Activated T-helper 17 cell treated with anti-CD3 and anti-CD28 coated beads, Interleukin-2, amount 50 U/mL, for 72 hours (primary cell): ENCODE measurements at places on chromosomes 12 and 14. TPM values are rescaled to one million over a fixed set of nuclear protein-coding genes. Genes with fewer than 3 reads are reported as not detected.

DNA sequence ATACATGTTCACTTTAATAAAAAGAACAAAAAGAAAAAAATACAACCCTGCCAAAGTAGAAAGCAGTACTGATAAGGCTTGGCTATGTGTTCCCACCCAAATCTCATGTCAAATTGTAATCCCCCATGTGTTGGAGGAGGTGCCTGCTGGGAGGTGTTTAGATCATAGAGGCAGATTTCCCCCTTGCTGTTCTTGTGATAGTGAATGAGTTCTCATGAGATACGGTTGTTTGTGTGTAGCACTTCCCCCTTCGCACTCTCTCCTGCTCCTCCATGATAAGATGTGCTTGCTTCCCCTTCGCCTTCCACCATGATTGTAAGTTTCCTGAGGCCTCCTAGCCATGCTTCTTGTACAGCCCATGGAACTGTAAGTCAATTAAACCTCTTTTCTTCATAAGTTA is 59.9 kb downstream of the USP15 start:
- no peak for ATAC-seq

P3H3 gene
- not detected for total RNA-seq

- no peak for ATAC-seq
Measured at GRCh38 chr12:121186826-121187225, 23.1 kb upstream of the P2RX4 start.

BBOF1 gene
- 0.91 TPM for total RNA-seq

GRCh38 chr14:95507701-95508103 is 8.7 kb downstream of the SYNE3 start:
- peak; percentile 52 for ATAC-seq

DNA sequence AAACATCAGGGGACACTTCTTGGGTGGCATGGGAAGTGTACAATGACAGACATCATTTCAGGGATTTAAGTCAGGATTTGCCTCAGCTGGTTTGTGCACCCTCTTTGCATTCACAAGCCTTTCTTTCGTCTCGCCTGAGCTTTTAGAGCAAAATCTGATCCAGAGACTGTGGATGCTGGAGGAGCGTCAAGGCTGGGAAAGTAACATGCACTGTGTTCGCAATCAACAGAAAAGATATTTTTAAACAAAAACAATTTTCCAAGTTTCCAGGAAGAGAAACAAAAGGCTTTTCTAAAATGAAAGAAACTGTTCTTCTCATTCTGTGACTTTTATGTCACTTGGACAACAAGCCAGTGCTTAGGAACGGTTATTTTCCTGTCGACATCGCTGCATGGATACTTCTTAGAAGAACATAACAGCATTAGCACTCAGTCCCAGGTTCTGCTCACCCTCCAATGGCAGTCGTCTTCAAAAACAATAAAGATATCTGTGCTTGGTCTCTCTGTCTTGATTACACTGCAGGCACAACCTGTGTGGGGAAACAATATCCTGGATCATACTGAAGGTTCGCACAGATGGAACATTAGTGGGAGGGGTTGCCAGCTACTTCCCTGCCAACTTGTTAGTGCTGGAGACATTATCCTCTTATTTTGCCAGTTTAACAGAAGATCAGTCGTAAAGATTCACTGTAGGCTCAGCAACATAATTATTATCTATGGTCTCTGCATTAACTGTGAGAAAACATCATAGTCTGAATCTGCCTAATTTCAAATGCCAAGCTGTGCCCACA is 403.3 kb upstream of the ATP2B1 start:
- no peak for ATAC-seq

GRCh38 chr12:62335796-62336195 is 75.6 kb downstream of the USP15 start:
- no peak for ATAC-seq

- no peak for ATAC-seq
Measured at GRCh38 chr12:52166672-52167071, 25.1 kb downstream of the KRT80 start.

DNA sequence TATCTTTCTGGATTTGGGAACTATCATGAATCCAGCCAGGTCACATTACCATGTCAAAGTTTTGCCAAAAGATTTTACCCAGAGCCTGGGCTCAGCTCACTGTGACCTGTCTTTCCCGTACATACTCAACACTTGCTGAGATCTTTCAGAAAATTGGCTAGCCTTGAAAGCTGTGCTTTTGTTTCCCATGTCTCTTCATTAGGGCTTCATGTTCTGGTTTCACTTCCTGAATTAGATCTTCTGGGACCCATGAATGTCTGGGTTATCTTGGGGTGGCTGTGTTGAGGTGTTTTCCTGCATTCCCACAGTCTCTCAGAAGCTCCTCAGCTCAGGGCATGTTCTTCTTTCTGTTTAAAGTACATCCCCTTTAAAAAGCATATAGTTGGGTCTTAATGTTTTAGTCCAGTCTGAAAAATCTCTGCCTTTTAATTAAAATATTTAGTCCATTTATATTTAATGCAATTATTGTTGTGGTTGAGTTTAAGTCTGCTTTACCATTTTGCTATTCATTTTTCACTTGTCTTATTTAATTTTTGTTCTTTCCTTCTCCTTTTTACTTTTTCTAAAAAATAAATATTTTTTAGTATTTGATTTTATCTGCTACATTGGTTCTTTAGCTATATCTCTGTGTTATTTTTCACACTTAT is 242.7 kb downstream of the VRK1 start:
- no peak for ATAC-seq

ANO2 gene
- not detected for total RNA-seq

GRCh38 chr12:92036061-92036620 is 109.5 kb downstream of the BTG1 start:
- no peak for ATAC-seq

DNA sequence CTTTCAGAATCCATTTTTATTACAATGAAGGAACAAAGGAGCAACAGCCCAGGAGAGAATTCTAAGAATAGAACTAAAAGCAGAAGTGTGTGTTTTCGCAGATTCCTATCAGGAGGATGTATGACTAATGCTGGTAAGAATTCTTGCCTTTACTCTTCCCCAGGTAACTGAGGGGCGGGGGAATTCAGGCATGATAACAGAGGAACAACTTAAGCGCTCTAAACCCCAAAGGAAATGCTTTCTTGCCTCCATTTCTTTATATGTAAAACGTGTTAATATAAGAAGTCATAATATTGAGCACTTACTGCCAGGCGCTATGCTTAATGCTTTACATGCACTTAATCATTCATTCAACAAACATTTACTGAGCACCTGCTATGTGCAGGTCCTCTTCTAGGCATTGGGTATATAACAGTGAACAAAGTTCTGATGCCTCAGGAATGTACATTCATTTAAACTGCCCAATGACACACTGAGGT is 4.5 kb downstream of the HCAR1 start:
- ATAC-seq = peak; percentile 70

- no peak for ATAC-seq
Measured at GRCh38 chr14:101153691-101154090, 250.2 kb upstream of the RTL1 start.

- no peak for ATAC-seq
Measured at GRCh38 chr14:103111232-103111868, 11.9 kb upstream of the TNFAIP2 start.

GLI1 gene
- 0.48 TPM for total RNA-seq

- no peak for ATAC-seq
Measured at GRCh38 chr12:88726806-88727720, 146.8 kb upstream of the KITLG start.

SPX gene
- total RNA-seq = 1.3 TPM

GRCh38 chr12:114450515-114451300 is 44.8 kb upstream of the TBX5 start:
- ATAC-seq = no peak

DNA sequence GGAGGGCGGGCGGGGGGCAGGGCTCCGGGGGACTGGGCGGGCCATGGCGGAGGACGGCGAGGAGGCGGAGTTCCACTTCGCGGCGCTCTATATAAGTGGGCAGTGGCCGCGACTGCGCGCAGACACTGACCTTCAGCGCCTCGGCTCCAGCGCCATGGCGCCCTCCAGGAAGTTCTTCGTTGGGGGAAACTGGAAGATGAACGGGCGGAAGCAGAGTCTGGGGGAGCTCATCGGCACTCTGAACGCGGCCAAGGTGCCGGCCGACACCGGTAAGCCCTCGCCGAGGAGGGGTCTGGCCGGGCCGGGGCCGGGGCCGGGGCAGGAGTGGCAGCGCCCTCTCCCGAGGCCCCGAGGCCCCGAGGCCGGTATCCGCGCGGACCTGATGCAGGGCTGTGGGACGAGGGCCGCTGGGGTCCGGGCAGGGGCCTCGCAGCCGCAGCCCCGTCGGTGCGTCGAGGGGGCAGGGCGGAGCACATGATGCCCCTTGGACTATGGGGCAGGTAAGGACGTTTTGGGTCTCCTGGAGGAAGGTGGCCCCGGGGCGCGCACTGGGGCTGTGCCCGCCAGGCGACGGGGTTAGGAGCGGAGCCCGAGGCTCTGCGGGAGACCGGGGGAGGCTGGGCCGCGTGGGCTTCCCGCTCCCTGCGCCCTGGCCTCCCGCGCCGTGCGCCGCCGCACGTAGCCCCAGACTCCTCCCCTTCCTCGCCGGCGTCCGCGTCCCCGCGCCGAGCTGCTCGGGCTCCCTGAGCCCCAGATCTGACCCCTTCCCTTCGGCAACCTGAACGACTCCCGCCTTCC is at the start of gene TPI1:
Gene TPI1, plus strand, starts transcription at position 119 of the 798 bp plus-strand sequence. Its CDS starts 36 bp downstream, at position 155.
- peak; percentile 74 for ATAC-seq

- ATAC-seq = no peak
Measured at GRCh38 chr14:22231018-22231417, 358.0 kb downstream of the DAD1 start.

GRCh38 chr14:73888460-73888725 is 1.7 kb downstream of the ZNF410 start:
- no peak for ATAC-seq

GYS2 gene
- total RNA-seq = not detected

LRP1-AS gene
- total RNA-seq = not detected

MANSC4 gene
- not detected for total RNA-seq

DNA sequence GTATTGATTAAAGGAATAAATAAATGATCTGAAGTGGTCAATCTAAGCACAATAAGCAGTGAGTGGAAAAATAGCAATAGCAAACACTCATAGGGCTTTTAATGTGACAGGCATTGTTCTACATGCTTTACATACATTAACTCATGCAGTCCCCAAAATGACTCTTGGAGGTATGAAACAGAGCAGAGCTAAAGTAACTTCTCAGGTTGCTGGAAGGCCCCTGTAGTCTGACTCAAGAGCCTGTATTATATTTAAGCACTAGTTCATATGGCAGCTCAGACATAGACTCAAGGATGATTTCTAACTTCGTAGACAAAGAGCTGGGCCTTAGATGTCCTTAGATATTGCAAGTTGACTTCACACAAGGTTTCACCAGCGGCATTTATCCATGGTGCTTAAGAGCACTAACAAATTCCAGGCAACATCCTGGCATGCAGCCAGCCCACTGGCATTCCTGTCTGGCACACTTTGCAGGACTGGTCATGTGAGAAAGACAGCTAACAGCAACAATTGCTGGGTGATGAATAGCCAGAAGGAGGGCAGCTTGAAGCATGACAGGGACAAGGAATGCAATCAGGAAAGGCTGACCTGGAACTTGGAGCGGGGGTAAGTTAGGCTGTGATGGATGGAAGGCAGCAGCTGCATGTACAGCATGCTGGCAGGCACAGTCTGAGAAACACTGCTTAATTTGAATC is 22.9 kb upstream of the KTN1 start:
- no peak for ATAC-seq

CTSG gene
- total RNA-seq = not detected

DNA sequence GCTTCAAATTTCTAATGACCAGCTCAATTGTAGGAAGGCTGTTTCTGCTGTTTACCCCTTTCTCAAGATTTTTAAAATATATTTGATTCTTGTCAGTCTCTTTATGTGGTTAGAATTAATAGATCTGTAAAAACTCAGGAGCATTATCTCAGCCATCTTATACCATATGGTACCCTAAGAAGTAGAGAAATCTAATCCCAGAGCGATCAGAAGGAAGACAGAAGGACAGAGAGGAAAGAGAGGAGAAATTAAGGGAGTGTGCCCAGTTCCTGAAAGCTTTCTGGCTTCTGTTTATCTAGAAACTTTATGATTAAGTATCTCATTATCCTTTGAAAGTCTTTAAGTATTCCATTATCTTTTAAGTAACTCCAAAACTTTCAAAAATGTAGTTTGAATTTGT is 152.1 kb upstream of the NAV3 start:
- no peak for ATAC-seq

GRCh38 chr12:112420740-112421139 is 2.0 kb downstream of the PTPN11 start:
- no peak for ATAC-seq

GRCh38 chr14:31950764-31951637 is 126.1 kb upstream of the ARHGAP5 start:
- ATAC-seq = no peak

- ATAC-seq = no peak
Measured at GRCh38 chr14:80535171-80535570, 323.9 kb upstream of the DIO2 start.

- ATAC-seq = no peak
Measured at GRCh38 chr12:48423171-48423570, 49.2 kb upstream of the ANP32D start.

NEUROD4 gene
- not detected for total RNA-seq

BEGAIN gene
- total RNA-seq = 2.1 TPM

ACVRL1 gene
- not detected for total RNA-seq
